ENCODE measurements at places on chromosomes 1 and 21. TPM values are rescaled to one million over a fixed set of nuclear protein-coding genes. Genes with fewer than 3 reads are reported as not detected.

Gene TRMT1L
- 20.7 TPM for total RNA-seq

Gene PDE4B
- 7.9 TPM for total RNA-seq

Gene FCGR3A
- total RNA-seq, result not detected

Gene S100A8
- total RNA-seq, result not detected

Gene MMEL1
- not detected for total RNA-seq

Gene PRAMEF10
- total RNA-seq, result not detected

Gene TNNT2
- 0.11 TPM for total RNA-seq

Gene NBPF6
- total RNA-seq, result 1.8 TPM

Gene TEDDM1
- total RNA-seq, result not detected

Gene GNG12
- 97.5 TPM for total RNA-seq

Gene SLC25A34
- 0.94 TPM for total RNA-seq

Gene DMBX1
- not detected for total RNA-seq

Gene FLG2
- not detected for total RNA-seq

Gene KNCN
- total RNA-seq, result not detected

Gene TDRD5
- total RNA-seq, result 0.40 TPM

Gene OR14K1
- total RNA-seq, result not detected

Gene SLAMF6
- not detected for total RNA-seq

Gene KCNK2
- total RNA-seq, result 0.50 TPM

Gene NES
- 50.1 TPM for total RNA-seq

Gene CLEC20A
- not detected for total RNA-seq

Gene ZYG11A
- 0.04 TPM for total RNA-seq

Gene SERPINC1
- total RNA-seq, result not detected

Gene OR2T6
- total RNA-seq, result not detected

Gene SH2D5
- total RNA-seq, result 1.7 TPM
